T-helper 17 cell (primary cell): ENCODE measurements at places on chromosomes 12 and 14.

DNA sequence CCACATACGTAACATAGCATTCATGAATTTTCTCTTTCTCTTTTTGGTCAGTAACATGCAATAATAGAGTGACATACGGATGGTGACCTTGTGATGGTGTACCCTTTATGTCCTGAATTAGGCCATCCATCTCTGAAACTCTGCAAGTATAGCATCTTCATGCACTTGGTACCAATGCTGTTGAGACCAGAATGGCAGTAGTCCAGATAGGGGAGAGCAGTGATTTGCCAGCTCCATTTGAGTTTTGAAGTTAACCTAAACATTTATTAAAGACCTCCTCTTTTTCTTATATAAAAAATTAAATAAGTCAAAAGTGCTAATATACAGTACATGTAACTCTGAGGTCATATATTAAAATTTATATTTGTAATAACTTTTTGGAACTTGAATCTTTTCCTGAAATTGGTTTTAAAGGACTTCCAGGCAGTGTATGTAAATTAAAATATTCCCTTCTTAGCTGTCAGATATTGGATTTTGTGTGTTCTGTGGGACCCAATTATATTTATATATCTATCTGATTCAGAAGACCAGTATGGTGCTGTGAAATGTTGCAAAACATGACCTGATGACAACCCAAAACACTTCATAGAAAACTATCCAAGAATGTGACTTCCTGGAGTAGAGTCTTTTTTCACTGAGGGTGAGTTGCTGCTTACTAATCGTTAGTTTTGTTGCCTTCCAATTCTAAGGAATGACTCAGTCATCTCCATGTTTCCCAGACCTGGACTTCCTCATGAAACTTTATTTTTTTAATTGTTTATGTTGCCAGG lies 3.5 kb downstream of the ELK3 start:
- DNase-seq = no peak

GRCh38 chr12:101186291-101186690 lies 23.7 kb downstream of the SLC5A8 start:
- DNase-seq = no peak

GRCh38 chr14:30621354-30621939 lies 672 bp upstream of the SCFD1 start:
- peak; percentile 10 for DNase-seq

GRCh38 chr12:131133994-131134393 lies 180.3 kb downstream of the ADGRD1 start:
- no peak for DNase-seq

- no peak for DNase-seq
These were observed 16.8 kb upstream of the SDR39U1 start for GRCh38 chr14:24459331-24459730.

GRCh38 chr14:95413289-95414215 lies 93.8 kb upstream of the CLMN start:
- DNase-seq = no peak

- no peak for DNase-seq
These were observed 5.0 kb upstream of the HOXC9 start for GRCh38 chr12:53995002-53995377.

- no peak for DNase-seq
These were observed 73.0 kb downstream of the RAD51B start for GRCh38 chr14:67892466-67893100.

DNA sequence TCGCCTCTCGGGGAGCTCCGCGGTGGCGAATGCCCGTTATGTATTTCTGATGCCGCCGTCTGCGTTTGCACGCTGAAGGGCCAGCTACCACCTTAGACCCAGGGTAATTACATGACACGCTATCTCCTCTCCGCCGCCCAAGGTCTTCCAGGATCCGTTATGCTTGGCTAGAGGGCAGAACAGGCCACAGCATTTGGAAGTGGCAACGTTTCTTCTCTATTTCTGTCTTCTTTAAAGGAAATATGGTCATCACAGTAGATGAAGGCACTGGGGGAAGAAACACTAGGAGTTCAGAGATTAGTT lies 861 bp upstream of the MDGA2 start:
- no peak for DNase-seq

GRCh38 chr14:103886304-103887169 lies 39.2 kb upstream of the PPP1R13B start:
- DNase-seq = no peak

DNA sequence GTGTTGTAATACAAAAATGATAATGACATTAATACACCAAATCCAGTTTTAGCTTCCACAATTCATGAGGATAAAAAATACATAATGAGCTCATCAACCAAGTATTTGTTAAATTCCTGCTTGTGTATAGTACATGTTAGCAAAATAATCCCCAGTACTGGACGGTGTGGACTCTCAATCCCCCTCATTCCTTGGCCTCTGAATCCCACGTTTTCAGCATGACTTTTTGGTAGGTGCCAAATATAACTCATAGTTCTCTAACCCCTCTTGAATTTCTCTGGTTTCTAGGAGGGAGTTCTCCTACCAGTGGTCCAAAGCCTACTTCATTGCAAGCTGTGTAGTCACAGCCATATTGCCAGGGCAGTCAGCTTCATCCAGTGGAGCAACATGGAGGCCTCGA lies 41.4 kb upstream of the EPS8 start:
- no peak for DNase-seq

DNA sequence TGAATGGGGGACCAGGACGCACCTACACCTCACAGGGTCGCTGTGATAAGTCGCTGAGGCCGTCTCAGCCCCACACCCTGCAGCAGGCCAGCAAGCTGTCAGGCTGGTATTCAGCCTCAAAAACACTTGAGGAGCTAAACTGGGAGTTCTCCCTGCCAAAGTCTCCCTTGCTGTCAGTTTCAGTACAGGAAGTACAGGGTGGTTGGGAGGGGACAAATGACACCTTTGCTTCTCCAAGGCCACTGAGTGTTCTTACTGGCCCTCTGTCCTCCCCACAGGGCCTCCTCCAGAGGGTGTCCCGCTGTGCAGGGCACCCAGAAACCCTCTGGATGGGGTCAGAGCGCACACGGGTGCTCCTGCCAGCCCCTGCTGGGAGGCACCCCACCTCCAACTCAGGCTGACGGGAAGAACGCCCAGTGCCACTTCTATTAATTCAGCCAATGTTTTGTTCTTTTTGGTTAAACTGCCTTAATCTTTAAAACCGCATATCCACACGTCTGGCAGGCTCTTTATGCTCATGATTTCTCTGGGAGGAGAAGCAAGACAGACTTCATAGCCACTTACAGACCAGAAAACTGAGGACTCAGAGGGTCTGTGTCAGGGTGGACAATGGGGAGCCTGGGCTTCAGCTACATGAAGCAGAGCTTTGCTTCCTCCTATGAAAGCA lies 75.9 kb downstream of the ITPK1 start:
- no peak for DNase-seq

GRCh38 chr12:3641428-3642018 lies 111.4 kb downstream of the CRACR2A start:
- no peak for DNase-seq

- DNase-seq = no peak
These were observed 217.6 kb downstream of the TMTC2 start for GRCh38 chr12:82904219-82904790.

DNA sequence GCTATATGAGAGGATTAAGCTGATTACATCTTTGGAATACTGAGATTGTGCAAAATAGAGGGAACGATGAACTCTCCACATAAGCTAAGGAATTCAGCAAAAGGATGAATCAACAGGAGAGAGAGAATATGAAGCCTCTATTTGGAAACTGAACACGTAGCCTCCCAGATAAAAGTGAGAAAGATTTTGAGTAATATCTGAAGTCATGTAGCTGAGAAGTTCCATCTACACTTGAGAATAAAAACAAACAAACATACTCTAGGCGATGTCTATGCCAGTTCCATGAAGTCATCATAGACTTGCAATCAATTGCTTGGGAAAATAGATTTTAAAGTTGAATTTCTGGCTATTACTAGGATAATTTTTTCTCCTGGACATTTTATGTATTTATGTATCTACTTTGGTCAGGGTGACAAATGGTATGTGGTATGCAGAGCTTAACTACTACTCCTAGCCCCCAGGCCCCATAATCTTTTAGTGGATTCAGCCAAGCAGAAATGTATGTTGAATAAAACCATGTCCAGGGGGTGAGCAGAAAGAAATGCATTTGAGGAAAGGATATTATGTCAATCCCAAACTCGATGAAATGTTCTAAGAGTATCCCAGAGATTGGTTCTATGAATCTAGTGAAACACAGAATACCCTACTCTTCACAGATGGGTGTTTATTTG lies 627.4 kb downstream of the DIO2 start:
- no peak for DNase-seq

GRCh38 chr14:79493081-79493645 lies 718.1 kb downstream of the DIO2 start:
- no peak for DNase-seq

DNA sequence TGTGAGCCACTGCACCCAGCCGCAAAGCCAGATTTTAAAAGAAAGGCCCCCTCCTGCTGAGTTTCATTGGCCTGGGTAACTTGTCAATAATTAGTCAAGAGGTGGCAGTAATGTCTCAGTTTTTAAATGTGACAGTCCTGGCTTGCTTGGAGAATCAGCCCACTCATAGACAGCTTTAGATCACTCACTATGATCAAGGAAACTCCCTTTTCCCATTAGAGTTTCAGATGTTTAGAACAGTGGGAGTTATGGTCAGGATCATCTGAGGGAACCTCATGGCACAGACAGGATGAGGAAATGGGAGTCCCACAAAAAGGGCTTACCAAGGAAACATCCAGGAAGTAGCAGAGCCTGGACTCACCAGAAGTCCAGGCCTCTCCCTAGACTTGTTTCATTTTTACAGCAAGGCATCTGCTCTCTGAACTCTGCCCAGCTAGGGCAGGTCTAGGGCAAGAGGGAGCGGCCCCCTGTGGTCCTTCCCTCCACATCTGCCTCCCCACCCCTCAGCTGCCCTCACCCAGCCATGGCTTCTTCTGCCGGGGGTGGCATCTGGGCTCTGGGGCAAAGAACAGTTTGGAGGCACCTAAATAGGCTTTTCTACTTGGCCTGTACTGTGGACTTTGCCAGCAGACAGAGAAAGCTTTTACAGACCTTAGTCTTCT lies 11.2 kb downstream of the BCL2L14 start:
- no peak for DNase-seq

- DNase-seq = no peak
These were observed 405.9 kb downstream of the AACS start for GRCh38 chr12:125470838-125471783.

DNA sequence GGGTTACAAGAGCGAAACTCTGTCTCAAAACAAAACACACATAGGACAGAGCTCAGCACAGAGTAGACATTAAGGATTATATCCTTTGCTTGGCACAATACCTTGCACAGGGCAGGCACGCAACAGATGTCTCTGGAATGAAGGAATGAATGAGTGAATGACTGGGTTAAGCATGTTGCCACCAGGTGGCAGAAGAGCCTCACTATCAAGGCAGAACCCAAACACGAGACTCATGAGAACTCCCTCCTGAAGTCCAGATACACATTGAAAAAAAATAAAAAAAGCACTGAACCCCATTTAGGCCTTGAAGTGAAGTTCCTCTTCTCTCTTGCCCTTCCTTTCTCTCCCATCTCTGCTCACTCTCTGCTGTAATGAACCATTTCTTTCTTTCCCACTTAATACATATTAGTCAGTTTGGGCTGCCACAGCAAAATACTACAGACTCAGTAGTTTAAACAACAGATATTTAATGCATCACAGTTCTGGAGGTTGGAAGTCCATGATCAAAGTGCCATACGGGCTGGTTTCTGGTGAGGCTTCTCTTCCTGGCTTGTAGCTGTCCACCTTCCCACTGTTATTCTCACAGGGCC lies 26.6 kb upstream of the LTA4H start:
- DNase-seq = peak; percentile 68

DNA sequence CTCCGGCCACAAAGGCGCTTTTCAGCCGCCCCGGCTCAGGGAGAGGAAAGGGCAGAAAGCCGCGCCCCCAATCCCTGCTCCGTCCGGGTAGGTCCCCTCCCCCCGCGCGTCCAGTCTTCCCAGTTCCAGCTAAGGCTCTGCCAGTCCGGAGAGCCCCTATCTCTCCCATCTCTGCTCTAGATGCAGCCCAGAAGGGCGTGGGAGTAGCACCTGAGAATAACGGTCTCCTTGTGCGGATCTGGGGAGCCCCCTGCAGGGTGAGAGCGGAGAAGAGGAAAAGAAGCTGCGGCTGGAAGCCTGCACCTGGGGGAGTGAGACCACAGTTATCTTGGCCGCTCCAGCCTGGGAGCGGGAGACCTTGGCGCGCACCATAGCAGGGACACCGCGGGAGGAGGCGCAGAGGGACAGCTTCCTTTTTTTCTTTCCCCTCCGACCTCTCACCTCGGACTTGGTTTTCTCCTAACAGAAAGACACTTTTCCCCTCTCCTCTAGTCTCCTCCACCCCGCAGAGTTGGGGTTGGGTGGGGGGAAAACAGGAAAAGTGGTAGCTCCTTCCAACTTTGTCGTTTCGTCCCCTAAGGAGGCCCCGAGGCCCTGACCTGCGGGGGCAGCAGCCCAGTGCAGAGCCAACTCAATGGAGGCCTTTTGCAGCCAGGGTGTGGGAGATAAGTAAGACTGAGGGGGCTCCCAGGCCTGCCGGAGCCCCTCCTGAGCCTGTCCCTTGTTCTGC lies 2.4 kb downstream of the DHH start:
- peak; percentile 30 for DNase-seq

DNA sequence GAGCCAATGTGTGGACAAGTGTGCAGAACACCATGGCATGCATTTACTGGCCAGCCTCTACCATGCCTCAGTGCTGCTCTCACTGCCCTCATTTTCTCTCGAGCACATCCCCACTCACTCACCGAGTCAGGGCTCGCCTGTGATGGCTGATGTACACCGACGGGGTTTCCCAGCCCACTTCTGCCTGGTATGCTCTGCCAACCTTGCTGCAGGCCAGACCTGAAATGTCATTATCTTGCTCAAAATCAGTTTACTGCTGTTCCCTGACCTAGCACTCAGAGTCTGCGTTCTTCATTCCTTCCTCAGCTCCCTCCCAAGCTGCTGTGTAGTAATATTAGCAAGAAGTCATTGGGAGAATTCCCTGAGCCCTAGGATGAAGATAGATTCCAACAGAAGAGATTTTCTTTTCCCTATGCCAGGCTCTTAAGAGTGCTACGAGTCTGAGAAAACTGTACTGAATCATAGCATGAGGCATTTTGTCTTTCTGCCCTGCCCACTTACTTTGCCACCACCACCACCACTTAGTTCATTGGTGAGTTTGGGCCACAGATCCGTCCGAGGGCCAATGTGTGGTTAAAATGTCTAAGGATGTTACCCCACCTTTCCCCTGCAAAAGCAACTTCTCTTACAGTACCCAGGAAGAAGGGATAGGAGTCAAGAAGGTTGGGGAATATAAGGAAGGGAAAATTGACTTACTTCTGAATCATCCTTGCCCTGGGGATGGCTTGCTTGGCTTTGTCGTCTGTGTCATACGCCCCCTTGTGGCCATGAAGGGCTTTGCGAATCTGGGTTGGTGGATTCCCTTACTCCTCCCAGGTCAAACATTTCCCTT lies 51.0 kb downstream of the BMAL2 start:
- peak; percentile 39 for DNase-seq

GRCh38 chr12:75322464-75322863 lies 7.7 kb downstream of the CAPS2 start:
- no peak for DNase-seq

DNA sequence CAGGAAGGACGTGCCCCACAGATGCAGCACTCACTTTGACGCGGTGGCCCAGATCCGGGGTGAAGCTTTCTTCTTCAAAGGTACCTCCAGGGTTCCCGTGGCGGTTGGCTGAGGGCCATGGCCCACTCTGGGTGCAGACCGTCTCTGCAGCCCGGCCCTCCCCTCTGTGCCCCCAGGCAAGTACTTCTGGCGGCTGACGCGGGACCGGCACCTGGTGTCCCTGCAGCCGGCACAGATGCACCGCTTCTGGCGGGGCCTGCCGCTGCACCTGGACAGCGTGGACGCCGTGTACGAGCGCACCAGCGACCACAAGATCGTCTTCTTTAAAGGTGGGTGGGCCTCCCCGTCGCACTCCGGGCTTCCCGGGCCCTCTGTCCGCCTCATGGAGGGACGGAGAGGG lies 16.9 kb downstream of the MMP17 start:
- no peak for DNase-seq
